Ecto neural progenitor cell (in vitro differentiated cells): ENCODE measurements at places on chromosomes 12 and 14.

DNA sequence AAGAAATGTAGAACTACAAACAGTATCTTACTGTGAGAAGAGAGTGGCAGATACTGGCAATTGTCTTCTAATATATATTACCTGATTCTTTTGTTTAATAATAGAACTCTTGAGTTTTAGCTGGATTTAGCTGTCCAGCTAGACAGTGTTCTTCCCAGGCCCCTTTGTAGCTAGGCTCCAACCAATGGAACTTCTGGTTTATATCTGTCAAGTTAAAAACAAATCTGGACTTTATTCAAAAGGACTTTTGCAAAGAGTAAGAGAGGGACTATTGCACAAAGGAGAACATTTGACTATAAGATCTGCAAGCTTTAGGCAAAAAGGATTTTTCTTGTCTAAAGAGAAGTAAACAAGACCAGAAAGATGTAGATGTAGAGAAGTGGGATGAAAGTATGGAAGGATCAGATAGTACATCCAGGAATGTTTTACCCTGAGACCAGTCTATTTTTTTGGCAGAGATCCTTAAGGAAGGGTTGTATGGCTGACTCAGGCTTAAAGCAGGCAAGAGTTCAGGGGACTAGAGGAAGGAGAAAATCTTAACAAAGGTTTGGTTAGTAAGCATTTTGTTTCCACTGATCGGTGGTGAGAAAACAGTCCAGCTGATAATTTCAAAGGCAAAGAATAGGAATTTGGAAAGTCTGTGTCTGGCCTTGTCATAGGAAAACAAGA lies 111.1 kb upstream of the PLEKHA5 start:
- DNase-seq, result no peak

DNA sequence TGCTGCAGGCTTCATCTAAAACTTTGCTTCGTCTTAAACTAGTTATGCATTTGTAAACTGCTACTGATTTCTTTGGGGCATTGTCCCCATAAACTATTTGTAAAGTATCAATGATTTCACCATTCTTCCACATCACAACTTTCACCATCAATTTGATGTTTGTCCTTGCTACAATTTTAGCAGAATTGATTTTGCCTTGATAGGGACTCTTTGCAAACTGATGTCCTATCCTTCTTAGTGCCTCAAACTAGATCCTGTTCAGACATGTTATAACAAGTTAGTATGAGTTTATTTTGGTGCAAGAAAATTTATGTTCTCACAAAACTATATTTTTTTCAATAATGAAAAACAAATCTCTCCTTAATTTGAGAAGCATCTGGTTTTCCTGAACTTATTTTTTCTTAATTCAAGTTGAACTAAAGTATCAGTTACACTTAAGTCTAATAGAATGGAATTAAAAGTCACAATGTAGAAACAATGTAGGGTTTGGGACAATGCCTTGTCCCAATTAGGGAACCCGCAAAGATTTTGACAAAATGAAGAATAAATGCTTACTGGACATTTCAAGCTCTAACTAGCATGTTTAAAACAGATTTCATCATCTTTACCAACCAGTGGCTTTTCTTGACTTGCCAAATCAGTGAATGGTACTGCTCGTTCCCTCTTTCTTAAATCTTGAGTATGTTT lies 10.1 kb upstream of the ARID4A start:
- DNase-seq, result no peak

- no peak for DNase-seq
These were observed 47.6 kb upstream of the SLC2A13 start for GRCh38 chr12:40153432-40153831.

- DNase-seq, result no peak
These were observed 75.3 kb downstream of the BMP4 start for GRCh38 chr14:53881161-53881871.

GRCh38 chr14:53386362-53386761 lies 233.2 kb upstream of the DDHD1 start:
- DNase-seq, result no peak

GRCh38 chr12:57741844-57742738 lies 2.7 kb upstream of the TSPAN31 start:
- DNase-seq, result no peak

DNA sequence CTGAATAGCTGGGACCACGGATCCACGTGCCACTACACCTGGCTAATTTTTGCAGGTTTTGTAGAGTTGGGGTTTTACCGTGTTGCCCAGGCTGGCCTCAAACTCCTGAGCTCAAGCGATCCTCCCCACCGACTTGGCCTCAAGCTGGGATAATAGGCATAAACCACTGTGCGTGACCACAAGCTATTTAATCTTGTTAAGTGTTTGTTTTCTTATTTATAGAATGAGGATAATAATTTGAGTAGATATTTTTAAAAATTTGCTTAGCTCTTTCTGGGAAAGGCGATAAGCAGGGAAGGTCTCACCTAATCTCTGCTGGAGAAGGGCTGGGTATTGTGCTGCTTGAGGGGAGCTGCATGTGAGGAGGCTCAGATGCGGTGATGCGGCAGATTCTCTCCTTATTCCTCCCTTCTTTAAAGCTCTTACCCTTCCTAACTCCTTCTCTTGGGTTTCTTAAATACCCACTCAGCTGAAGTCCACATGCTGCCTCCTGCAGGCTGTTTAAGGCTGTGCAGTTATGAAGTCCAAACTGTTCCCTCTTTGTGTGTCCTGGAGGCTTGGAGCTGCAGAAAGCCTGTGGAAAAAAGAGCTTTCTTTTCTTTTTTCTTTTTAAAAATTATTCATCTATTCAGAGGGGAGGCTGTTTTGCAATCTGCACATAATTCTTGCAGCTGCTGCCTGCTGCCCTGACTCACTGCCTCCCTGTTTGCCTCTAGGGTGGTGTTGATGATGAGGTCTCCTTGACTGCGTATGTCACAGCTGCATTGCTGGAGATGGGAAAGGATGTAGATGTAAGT lies 37.9 kb downstream of the A2ML1 start:
- peak; percentile 66 for DNase-seq

DNA sequence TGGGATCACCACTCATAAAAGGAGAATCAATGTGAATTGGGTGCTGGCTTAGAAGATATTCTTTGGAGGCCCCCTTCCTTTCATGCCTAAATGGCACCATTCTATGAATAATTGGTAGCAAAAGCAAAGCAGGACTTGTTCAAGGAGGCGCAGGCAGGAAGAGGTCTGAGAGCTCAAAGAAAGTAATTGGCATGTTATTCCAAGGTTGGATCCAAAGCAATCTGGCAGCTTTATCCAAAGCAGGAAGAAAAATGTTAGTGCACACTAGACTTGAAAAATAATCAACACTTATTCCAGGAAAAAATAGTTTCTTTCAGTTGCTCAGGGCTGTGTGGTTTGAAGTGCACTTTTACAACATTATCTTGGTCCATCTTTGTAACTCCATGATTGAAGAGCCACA lies 326.4 kb downstream of the NUAK1 start:
- DNase-seq, result no peak
